ENCODE measurements at places on chromosomes 13 and 19. TPM values are rescaled to one million over a fixed set of nuclear protein-coding genes. Genes with fewer than 3 reads are reported as not detected.
A peak's percentile ranks its signal among the peaks of the same experiment; 100 is the strongest.

Gene SHD
- total RNA-seq = 0.16 TPM

Gene KLF2
- total RNA-seq = 65.2 TPM

Gene CD209
- 7.0 TPM for total RNA-seq

Gene TMEM145
- 0.36 TPM for total RNA-seq

Gene ZNF525
- total RNA-seq = 4.3 TPM

Gene ACER1
- total RNA-seq = not detected

Gene NLRP8
- not detected for total RNA-seq

DNA sequence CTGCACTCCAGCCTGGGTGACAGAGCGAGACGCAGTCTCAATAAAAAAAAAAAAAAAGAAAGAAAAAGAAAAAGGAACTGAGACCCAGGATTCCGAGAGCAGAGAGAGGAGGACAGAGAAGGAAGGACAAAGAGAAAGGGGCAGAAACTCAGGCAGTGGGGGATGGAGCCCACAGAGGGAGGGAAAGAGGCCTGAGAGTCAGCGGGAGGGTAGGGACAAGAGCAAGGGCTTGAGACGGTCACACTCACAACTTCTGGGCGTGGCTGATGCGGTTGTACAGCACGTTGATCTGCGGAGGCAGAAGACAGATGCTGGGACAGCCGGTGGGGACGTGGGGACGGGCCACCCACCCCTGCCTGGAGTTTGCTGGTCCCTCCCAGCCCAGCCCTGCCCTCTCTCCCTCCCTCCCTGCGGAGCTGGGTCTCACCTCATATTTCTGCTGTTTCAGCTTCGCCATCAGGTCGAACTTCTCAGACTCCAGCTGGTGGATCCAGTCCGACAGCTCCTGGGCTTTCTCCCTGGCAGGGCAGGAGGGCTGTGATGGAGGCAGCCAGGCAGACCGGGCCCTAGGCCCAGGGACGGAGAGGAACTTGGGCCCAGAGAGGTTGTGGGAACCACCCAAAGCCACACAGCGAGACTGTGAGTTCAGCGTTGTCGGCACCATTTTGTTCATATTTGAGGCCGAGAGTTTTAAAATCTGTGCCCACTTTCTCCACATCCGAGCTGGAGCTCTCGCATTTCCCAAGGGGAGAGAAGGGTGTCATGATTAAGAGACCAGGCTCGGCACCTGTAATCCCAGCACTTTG lies 15.2 kb downstream of the TNNT1 start:
- DNase-seq = no peak
- H3K4me1 ChIP-seq = no peaks in the 10 kb centered on the region
- no peak overlapping the region for H3K27ac ChIP-seq
- peaks cover 54% of the 10 kb centered on the region for H3K27me3 ChIP-seq
- H3K4me3 ChIP-seq = no peak overlapping the region
- H3K36me3 ChIP-seq = peaks cover 11% of the 10 kb centered on the region

DNA sequence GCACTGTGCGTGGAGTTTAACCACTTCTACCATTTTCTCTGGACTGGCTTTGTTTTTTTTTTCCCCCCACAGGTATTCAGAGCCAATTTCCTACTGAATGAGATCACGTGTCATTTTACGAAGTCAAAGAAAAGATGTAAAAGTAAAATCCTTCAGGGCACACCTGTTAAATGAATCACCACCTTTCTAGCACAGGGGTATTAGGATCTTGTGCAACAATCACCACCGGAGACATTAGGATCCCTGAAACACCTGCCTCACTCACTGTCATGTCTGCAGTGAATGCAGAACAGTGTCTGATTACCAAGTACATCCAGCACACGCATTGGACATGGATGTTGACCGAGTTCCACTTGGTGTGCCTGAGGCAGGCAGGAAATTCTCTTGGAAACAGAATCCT lies 17.2 kb downstream of the BRD4 start:
- H3K4me3 ChIP-seq = no peak overlapping the region
- H3K27me3 ChIP-seq = no peaks in the 10 kb centered on the region
- no peaks in the 10 kb centered on the region for H3K36me3 ChIP-seq
- H3K4me1 ChIP-seq = peaks cover 100% of the 10 kb centered on the region

DNA sequence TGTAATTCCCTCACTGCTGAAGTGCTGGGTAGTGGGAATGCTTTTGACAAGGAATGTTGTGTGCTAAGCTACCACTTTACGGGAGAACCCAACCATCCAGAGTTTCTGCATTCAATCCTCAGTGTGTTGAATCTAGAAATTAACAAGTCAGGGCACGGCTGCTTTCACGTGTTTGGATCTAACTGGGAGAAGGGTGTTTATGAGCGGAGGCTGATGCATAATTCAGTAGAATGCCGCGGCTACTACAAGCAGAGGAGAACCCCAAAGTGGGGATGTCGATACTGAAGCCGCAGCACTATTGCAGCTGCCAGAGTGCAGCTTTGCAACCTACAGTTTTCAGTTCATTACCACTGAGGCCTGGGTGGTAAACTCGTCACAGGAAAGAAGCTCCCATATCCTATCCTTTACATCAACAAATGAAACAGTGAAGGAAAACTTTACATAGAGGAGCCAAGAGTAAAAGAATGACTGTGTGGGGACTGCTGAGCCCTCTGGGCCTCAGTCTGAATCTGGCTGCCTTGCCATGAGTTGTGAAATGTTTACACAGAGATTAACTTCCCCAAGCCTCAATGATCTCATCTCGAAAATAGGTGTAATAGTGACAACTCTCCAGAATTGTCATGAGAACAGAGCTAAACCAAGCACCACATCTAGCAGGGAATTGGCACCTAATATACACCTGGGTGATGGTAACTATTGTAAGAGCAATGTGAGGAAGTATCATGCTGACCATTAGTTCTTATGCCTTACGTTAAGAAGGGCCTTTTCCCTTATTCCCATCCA lies 531.7 kb downstream of the MYO16 start:
- H3K27ac ChIP-seq = no peak overlapping the region
- H3K27me3 ChIP-seq = no peaks in the 10 kb centered on the region
- H3K4me1 ChIP-seq = peaks cover 7% of the 10 kb centered on the region
- H3K36me3 ChIP-seq = no peaks in the 10 kb centered on the region
- H3K4me3 ChIP-seq = no peak overlapping the region

DNA sequence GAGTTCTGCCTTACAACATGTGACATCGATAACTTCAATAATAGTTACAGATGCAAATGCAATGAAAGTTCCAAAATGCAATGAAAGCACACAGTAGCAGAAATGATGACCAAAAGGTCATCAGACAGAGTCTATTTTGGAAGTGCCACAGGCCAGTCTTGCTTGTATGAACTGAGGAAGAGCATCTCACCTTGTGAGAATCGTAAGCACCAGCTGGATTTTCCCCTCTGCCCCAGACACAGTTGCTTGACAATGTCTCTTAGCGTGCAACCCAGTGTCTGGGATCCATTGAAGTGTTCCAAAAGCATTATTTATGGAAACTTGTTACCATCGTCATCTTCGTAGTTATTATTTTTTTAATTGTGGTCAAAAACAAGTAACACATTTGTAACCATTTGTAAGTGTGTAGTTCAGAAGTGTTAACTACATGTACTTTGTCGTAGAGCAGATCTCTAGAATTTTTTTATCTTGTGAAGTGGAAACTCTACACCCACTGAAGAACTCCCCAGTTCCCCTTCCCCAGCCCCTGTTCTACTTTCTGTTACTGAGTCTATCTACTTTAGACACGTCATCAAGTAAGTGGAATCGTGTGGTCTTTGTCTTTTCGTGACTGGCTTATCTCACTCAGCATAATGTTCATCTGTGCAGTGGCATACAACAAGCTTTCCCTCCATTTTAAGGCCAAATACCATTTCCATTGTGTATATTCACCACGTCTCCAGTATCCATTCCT lies 170.0 kb upstream of the RNF113B start:
- no peaks in the 10 kb centered on the region for H3K36me3 ChIP-seq
- no peak for DNase-seq
- H3K4me3 ChIP-seq = no peak overlapping the region
- no peak overlapping the region for H3K27ac ChIP-seq
- H3K4me1 ChIP-seq = peaks cover 5% of the 10 kb centered on the region

- H3K27ac ChIP-seq = peak overlapping the region; percentile 74
- H3K36me3 ChIP-seq = no peaks in the 10 kb centered on the region
- peaks cover 35% of the 10 kb centered on the region for H3K4me1 ChIP-seq
- no peak overlapping the region for H3K4me3 ChIP-seq
- no peak for DNase-seq
- H3K27me3 ChIP-seq = no peaks in the 10 kb centered on the region
Measured at GRCh38 chr19:13881251-13881691, 4.3 kb downstream of the NANOS3 start.

- no peak overlapping the region for H3K4me3 ChIP-seq
- DNase-seq = no peak
- no peak overlapping the region for H3K27ac ChIP-seq
- peaks cover 3% of the 10 kb centered on the region for H3K4me1 ChIP-seq
- no peaks in the 10 kb centered on the region for H3K27me3 ChIP-seq
Measured at GRCh38 chr13:99717959-99718674, 216.8 kb downstream of the TM9SF2 start.

- no peak for DNase-seq
- H3K36me3 ChIP-seq = no peaks in the 10 kb centered on the region
- H3K27me3 ChIP-seq = peaks cover 45% of the 10 kb centered on the region
- no peak overlapping the region for H3K27ac ChIP-seq
Measured at GRCh38 chr13:53005626-53006025, 23.0 kb upstream of the OLFM4 start.

- H3K27me3 ChIP-seq = no peaks in the 10 kb centered on the region
- H3K36me3 ChIP-seq = peaks cover 57% of the 10 kb centered on the region
- H3K4me3 ChIP-seq = peak overlapping the region; percentile 84
- peak overlapping the region; percentile 95 for H3K27ac ChIP-seq
- H3K4me1 ChIP-seq = peaks cover 77% of the 10 kb centered on the region
Measured at GRCh38 chr19:11196406-11197287, 698 bp downstream of the KANK2 start.

- H3K27me3 ChIP-seq = no peaks in the 10 kb centered on the region
- H3K36me3 ChIP-seq = no peaks in the 10 kb centered on the region
- no peak overlapping the region for H3K4me3 ChIP-seq
- no peaks in the 10 kb centered on the region for H3K4me1 ChIP-seq
- DNase-seq = no peak
- H3K27ac ChIP-seq = no peak overlapping the region
Measured at GRCh38 chr13:99702687-99703319, 201.5 kb downstream of the TM9SF2 start.
